ENCODE measurements at places on chromosomes 6 and 20. TPM values are rescaled to one million over a fixed set of nuclear protein-coding genes. Genes with fewer than 3 reads are reported as not detected.

Gene SUMO4
- 1.3 TPM for total RNA-seq

Gene MICB
- total RNA-seq = 2.7 TPM

GRCh38 chr6:90434094-90434493, 137.5 kb upstream of the BACH2 start:
- DNase-seq = no peak

GRCh38 chr6:128731249-128732165, 151.4 kb upstream of the LAMA2 start:
- peak; percentile 16 for DNase-seq

Gene CRYBG1
- total RNA-seq = 18.2 TPM

GRCh38 chr6:166410426-166410935, 27.7 kb upstream of the MPC1 start:
- no peak for DNase-seq

Gene MLN
- total RNA-seq = not detected

DNA sequence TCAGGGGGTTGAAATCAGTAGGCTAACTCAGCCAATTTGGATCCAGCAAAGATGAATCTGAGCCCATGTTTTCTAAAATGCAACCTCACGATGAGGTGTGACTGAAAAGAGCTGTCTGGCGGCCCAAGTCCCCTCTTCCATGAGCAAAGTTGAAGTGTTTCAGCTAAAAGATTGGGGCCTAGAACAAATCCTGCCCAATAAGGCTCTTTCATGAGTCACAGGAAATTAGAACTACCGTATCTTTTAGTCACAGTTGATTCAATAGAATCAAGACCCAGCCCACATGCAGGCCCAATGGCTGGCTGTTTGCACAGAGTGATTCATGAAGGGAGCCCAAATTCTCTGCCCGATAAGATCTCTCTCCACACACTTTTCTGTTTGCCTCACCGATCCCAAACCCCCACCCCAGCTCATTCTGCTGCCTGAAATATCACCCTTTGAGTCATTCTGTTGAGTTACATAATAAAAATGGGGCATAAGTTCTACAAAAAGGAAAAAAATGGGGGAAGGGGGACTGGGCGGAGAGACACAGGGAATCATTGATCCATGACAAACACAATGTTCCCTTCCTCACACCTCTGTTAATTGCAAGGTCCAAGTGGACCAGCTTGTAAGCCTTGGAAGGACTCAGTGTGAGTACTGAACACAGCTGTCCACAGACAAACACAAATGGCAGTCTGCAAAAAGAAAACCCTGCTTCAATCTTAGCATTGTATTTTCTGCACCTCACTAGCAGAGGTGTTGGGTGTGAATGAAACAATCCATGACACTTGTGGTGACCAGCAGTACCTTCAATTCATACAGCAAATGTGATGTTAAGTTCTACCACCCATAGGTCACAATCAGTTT, 13.8 kb downstream of the FOXQ1 start:
- DNase-seq = no peak

- DNase-seq = peak; percentile 34
Measured at GRCh38 chr6:45955597-45955996, 60.1 kb downstream of the CLIC5 start.

GRCh38 chr6:152685819-152686218, 11.9 kb upstream of the MYCT1 start:
- no peak for DNase-seq

GRCh38 chr6:11785774-11786579, 7.4 kb upstream of the ADTRP start:
- DNase-seq = no peak

Gene PTGIS
- total RNA-seq = 101 TPM

Gene MTFR2
- total RNA-seq = 0.58 TPM

Gene LRFN2
- not detected for total RNA-seq

Gene NAPB
- 12.4 TPM for total RNA-seq

DNA sequence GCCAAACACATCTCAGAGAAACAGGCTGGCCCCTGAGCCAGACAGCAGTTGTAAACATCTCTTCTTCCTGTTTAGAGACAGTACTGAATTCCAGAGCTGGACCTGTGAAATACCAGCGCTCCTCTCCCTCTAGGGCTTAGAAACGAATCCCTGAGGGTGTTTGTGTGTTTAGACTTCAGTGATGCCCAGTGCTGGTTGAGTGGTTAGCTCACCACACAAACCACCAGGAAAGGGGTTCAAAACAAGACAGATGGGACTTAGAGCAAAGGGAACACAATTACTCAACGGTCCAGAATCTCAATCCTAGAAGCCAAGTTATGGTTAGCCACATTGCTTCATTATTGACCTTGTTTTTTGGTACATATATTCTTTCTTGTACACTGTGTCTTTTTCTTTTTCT, 108.7 kb upstream of the TMEM170B start:
- DNase-seq = no peak

GRCh38 chr20:33812152-33812849, 1.2 kb downstream of the CHMP4B start:
- peak; percentile 56 for DNase-seq

DNA sequence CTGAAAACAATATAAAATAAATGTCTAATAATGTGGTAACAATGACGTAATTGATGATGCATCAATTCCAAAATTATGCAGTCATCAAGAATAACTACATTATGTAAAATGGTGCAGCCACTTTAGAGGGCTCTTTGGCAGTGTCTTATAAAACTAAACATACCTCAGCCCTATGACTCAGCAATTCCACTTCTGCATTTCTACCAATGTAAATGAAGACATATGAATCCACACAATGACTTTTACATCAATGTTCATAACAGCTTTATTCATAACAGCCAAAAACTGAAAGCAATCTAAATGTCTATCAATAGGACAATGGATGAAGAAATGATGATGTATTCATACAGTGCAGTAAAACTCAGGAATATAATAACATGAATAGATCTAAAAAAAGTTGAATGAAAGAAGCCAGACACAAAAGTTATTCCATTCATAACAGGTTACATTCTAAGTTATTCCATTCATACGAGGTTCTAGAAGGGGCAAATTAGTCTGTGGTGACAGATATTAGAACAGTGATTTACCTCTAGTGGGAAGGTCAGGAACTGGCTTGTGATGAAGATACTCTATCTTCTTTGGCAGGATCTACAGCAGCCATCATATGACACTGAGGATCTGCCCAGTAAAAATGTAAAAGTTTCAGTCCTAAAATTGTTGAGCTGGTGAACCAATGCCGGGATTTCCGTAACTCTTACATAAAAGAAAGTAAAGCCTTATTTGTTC, 396.1 kb downstream of the PLCB1 start:
- no peak for DNase-seq

DNA sequence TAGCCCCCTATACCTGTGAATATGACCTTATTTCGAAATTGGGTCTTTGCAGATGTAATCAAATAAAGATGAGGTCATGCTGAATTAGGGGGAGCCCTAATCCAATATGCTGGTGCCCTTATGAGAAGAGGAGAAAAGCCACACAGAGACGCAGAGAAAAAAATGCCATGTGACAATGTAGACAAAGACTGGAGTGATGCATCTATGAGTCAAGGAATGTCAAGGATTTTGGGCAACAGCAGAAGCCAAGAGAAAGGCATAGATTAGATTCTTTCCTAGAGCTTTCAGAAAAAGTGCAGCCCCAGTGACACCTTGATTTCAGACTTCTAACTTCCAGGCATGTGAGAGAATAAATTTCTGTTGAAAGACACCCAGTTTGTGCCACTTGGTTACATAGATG, 47.4 kb upstream of the HS3ST5 start:
- DNase-seq = no peak

- no peak for DNase-seq
Measured at GRCh38 chr6:99132026-99132635, 184.4 kb upstream of the FBXL4 start.

DNA sequence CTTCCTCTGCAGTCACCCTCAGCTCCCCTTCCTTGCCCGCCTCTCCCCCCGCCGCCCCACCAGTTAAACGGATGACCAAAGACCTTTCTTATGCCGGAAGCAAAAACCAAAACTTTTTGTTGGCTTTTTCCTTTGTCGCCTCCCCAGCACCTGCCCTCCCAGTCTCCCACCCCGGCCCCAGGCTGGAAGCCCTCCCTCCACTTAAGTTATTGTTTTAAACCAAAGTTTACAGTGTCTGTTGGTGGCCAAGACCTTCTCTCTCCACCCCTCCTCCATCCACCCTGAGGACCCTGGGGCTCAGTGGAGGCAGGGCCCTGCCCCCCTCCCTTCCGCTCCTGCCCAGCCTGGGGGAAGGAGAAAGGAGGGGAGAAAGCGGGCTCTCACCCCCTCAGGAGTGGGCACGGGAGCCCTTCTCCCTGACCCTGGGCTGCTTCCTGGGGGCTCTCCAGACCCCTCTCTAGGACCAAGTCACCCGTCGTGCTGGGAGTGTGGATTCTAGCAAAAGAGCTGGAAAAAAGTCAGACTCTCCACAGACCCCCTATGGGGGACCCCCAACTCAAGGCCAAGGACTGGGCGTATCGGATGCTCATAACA, 38.3 kb upstream of the MDFI start:
- no peak for DNase-seq

GRCh38 chr6:106546691-106547414, 82.4 kb downstream of the RTN4IP1 start:
- DNase-seq = no peak

Gene HLA-F
- total RNA-seq = 87.3 TPM

GRCh38 chr6:137861550-137862337, 5.3 kb upstream of the TNFAIP3 start:
- DNase-seq = no peak

Gene HCRTR2
- total RNA-seq = not detected

DNA sequence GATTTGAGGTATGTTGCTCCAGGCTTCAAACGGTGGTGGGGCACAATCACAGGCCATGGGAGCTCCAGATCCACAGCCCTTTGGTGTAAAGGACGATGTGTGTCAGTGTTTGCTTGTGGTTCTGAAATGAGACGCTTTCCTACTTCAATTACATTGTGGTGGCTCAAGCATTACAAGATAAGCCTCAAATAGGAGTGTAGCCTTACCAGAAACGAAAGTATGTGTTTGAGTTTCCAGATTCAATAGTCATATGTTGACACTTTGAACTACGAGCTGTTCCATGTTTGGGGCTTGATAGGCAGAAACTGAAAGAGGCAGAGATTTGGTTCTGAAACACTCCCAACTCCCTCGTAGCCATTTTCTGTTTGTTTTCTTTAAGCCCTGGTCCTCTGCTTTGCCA, 187.1 kb downstream of the MYLK4 start:
- DNase-seq = no peak

GRCh38 chr6:113011389-113011788, 664.3 kb downstream of the RFPL4B start:
- no peak for DNase-seq

Gene CGAS
- total RNA-seq = 4.5 TPM

Gene IMPG1
- not detected for total RNA-seq

DNA sequence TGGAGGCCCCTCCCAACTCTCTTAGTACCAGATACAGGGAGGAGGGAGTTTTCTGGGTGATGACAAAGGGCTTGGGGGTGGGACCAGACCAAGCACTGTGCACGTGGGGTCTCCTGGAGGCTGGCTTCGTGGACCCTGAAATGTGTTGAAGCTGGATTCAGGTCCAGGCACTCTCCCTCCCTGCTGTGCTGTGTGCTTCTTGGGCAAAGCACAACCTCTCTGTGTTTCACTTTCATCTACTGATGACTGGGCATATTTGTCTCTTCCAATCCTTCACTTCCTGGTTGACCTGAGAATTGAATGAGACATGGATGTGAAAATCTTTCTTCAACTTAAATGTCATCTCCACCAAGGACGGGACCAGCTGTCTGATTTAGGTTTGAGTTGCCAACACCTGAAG, 14.5 kb upstream of the MLN start:
- DNase-seq = no peak

Gene ESR1
- total RNA-seq = 1.9 TPM

DNA sequence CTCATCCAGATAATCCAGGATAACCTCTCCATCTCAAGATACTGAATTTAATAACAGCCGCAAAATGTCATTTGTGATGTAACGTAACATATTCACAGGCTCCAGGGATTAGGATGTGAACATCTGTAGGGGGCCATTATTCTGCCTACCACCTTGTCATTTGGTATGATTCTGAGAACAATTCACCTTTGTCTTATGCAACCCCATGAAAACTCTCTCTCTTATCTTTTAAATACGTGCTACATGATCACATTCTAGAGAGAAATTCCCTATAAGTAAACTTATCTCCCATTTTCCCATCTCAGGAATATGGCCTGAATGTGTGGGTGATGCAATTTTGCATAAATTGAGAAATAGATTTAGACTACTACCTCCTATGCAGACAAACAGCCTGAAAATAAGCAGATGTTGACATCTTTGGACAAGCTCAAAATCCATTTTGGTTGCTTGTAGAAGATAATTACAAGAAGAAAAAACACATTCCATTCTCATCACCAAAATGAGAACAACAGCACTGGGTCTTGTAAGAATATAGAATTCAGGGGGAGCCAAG, 255.4 kb upstream of the STXBP5 start:
- DNase-seq = no peak

Gene ZSCAN23
- total RNA-seq = 3.8 TPM

GRCh38 chr6:26065952-26066380, 21.3 kb upstream of the HFE start:
- DNase-seq = peak; percentile 82

Gene SYNGAP1
- total RNA-seq = 31.0 TPM

DNA sequence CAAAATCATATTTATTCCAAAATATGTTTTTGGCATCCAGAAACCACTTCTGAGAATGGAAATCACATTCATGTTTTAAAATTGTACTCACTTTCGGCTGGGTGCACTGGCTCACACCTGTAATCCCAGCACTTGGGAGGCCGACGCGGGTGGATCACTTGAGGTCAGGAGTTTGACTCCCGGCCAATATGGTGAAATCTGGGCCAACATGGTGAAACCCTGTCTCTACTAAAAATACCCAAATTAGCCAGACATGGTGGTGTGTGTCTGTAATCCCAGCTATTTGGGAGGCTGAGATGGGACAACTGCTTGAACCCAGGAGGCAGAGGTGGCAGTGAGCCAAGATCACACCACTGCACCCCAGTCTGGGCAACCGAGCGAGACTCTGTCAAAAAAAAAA, 580.7 kb downstream of the MAFB start:
- no peak for DNase-seq

GRCh38 chr6:111521497-111522270, 38.7 kb upstream of the REV3L start:
- no peak for DNase-seq

DNA sequence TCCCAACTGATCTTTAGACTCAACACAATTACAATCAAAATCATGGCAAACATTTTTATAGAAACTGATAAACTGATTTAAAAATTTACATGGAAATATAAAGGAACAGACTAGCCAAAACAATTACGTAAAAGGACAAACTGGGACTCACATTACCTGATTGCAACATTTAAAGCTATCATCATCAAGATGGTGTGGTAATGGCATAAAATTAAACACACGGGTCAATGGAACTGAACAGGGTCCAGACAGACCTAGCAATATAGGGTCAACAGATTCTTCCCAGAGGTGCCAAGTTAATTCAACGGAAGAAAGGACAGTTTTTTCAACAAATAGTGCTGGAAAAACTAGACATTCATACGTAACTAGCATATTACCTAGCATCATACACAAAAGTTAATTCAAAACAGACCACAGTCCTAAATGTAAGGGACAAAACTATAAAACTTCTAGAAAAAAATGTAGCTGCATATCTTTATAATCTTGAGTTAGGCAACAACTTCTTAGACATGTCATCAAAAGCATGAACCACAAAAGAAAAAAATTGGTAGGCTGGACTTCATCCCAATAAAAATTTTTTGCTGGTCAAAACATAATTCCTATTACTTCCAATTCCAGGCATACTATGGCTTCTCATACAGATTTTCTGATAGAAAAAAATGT, 147.4 kb upstream of the BEND6 start:
- no peak for DNase-seq

Gene RBM24
- 4.2 TPM for total RNA-seq
